ENCODE measurements at places on chromosomes 3 and 15.

GRCh38 chr15:59553879-59554735 is 57.5 kb upstream of the GCNT3 start:
- no peak for DNase-seq

DNA sequence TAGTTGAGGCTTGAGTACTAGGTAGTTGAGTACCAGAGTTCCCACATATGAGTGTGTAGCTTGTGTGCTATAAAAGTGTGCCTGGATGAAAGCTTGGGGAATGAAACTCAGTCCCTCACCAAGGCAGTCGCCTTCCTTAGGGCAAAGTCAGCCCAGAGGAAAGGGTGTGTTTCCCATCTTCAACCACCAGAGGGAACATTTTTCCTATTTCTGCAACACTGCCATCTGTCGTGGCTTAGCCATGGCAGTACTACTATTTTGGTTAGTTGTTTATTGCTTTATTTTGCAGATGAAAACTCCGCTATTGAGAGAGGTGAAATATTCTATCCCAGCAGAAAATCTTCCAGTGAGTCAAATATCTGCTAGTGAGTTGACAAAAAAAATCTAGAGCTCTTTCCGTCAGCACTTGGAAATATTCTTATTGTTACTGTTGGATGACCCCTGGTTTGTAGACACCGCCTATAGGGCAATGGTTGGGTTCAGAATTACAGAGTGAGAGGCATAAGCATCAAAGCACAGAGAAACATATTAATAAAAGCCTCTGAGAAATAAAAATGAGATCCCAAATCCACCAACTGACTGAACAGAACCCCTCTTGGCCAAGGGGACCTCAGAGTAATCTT is 239.9 kb downstream of the CPNE4 start:
- peak; percentile 39 for DNase-seq

GRCh38 chr15:76795217-76795616 is 109.9 kb downstream of the SCAPER start:
- no peak for DNase-seq

GRCh38 chr3:48125013-48125705 is 63.1 kb downstream of the CDC25A start:
- DNase-seq, result no peak

- DNase-seq, result no peak
These were observed 134.8 kb downstream of the THRB start for GRCh38 chr3:24359645-24360462.

DNA sequence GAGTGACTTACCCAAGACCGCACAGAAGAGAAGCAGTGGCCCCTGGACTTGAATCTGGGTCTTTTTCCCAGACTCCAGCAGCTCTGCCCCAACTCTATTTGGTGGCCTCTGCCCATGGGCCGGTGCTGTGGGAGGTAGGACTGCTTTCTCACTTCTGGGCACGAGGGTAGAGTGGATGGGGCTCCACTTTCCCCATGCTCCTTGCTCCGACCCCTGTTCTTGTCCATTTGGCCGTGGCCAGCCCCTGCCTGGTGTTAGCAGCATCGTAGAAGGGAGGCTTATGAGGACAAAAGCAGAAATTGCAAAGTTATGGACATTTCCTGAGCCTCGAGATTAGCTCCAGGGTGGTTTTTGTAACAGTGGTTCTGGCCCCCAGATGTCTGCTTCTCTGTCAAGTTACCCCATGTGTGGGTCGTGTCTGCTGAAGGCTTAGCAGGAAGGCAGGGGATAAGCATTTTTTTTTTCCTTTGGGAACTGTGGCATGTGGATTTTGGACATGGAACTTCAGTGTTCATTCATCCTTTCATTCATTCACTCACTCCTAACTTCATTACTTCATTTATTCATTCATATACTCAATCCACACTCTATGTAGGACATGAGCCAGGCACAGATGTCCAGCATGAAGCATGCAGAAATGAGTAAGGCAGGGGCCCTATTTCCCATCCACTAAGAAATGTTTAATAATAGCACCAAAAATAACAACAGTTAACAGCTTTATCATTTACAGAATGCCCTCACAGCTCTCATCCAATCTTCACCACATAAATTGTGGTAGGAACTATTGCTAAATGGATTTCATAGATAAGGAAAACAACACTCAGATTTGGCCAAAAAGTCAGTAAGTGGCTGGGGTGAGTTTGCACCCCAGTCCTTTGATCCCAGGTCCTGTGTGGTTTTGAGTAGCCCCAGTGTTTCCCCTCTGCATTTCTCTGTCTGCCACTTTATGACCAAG is 180.5 kb downstream of the OPA1 start:
- DNase-seq, result no peak

DNA sequence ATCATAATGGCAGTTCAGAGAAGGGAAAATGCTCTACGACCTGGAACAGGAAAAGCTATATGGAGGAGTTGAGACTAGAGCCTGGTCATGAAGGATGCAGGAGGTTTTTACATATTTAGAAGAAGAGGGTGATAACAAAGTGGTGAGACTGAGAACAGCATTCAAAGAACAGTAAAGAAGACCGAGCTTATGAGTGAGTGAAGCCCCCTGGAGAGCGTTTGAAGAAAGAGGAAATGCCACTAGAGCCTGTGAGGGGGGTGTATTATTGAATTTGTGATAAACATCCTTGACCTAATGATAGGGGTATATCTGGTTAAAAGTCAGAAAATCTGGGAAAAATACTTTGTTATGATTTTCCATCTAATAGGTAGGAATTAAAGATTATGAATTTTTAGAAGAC is 4.2 kb downstream of the PARP9 start:
- DNase-seq, result no peak

- DNase-seq, result no peak
These were observed 921.3 kb downstream of the TUSC7 start for GRCh38 chr3:117630885-117631284.

DNA sequence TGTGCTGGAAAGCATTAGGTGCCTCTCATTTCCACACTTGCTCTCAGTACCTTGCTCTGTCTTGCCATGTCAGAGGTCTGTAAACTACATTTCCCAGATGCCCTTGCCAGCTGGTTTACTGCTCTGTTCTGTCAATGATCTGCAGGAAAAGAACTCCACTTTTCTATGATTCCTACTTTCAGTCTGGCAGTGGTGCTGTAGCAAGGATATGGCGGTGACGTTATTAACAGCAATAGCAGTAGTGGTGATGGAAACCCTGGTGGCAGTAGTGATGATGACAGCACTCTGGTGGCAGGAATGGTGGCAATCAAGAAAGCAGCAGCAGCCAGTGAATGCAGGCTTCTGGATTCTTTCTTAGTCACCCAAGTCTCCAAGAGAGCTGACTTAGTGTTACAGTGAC is 665.2 kb downstream of the DIPK2A start:
- peak; percentile 5 for DNase-seq

DNA sequence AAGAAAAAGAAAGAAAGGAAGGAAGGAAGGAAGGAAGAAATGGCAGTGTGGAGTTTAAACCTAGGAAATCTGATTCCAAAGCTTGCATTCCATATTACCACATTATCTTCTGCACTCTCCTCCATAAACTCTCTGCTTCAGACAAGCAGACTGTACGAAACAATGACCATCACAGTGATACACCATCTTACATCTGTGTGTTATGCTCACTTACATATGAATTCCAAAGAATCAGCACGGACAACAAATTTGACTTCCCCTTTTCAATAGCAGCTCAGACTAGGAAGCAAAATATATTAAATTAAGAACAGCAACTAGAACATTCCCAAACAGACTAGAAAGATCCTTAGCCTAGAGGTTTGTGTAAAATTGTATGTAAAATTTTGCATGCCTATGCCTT is 18.0 kb upstream of the PPM1L start:
- no peak for DNase-seq

DNA sequence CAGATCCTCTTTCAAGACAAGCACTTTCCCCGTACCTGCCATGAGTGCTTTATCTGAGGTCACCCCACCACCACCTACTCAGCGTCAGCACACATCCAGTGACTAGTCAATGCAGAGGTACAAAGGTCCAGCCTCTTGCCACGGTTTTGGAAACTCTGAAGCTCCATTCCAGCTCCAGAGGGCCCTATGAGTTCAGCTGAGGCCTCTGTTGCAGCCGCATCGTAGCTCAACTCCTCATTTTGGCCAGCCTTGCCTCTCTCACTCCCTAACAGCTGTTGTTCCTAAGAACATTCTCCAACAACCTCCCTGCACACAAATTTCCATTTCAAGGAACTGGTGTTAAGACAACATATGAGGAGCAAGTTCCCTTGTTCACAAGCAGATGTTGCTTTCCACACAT is 405.1 kb upstream of the PROK2 start:
- DNase-seq, result no peak

DNA sequence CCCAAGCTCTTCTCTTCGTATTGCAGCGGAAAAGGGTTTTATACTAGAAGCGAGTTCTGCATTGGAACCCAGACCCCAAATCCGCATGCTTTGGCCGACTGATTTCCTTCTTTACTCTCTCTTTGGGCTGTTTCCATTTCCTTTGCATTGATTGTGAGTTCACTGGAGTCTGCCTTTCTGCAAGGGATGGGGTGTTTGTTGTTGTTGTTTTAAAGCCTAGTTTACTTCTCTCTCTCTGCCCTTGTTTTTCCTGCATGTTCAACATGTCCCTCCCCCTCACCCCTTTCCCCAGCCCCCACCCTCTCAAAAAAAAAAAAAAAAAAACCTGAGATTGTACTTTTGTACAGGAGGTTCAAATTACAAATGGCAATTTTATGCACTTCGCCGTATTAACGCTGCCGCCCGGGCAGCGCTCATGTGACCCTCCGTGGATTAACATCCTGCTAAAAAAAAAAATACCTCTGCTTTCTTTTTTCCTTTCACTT is 2.2 kb downstream of the NR2F2 start:
- DNase-seq, result no peak

DNA sequence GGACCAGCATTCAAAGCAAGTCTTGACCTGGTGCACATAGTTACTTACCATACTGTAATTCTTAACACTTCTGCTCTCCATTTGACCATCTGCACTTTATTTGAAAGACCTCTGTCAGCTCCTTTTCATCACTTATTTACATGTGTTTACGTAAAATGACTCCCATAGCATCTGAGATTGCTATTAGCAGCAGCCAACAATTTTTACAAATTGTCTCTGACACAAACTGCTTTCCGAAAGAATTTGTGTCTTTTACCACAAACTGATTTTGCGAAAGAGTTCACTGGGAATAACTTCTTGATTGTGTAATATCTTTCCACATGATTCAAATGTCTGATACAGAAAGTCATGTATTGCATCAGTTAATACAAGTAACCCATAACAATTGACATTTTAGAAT is 144.1 kb upstream of the PEX5L start:
- no peak for DNase-seq

DNA sequence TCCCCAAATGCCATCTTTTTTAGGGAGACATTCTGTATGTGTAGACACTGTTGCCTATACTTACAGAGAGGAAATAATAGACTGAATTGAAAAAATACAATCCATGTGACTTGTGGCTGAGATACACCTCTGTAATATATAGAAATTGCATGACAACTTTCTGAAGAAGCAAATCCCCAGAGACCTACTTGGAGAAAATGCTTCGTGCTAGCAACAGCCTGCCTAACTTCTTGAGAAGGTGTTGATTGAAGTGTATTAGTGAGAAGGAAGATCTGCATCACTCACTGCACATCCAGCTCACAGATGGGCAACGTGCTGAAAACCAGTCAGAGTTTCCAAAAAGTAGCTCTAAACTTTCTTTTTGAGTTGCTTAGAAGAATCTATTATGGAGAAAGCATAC is 404.1 kb downstream of the EPHB1 start:
- no peak for DNase-seq
